Activated naive CD4-positive, alpha-beta T cell treated with anti-CD3 and anti-CD28 coated beads for 36 hours (primary cell): ENCODE measurements at places on chromosomes 11 and 22.

- no peak for DNase-seq
Measured at GRCh38 chr11:66580803-66581202, 12.1 kb downstream of the CCDC87 start.

DNA sequence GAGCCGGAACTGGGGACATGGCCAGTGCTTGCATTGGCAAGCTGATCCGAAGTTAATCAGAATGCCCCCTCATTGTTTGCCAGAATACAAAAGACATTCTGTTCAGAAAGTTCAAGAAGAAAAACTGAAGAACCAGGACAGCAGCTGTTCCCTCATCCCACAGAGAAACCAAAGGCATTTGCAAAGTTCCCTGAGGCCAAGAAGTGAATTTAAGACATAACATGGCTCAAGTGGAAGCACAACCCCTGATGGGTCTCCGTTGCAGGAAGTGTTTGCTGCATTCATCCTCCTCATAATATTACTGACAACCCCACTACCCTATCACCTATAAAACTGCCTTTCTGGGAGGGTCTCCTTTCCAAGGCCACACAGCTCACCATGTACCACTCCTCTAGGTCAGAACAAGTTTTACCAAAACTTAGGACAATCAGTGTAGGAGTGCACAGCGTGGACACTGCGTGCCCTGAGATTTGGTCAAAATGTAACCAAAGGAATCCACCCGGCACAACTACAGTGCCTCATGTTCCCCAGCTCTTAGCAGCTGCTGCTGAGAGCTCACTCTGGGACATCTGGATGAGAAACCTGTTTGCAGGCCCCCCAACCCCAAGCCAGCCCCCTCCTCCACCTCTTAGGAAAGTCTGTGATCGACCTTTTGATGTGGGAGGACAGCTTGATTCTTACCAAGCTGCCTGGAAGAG lies 101.6 kb upstream of the AKIP1 start:
- DNase-seq, result no peak

GRCh38 chr11:29389793-29390192 lies 627.0 kb downstream of the KCNA4 start:
- DNase-seq, result no peak

- no peak for DNase-seq
Measured at GRCh38 chr11:92224407-92225124, at the start of gene FAT3. Gene FAT3 (plus strand): TSS chr11:92224818. CDS start chr11:92352113, 127,295 bp downstream.

- no peak for DNase-seq
Measured at GRCh38 chr11:92152245-92152644, 72.4 kb upstream of the FAT3 start.

DNA sequence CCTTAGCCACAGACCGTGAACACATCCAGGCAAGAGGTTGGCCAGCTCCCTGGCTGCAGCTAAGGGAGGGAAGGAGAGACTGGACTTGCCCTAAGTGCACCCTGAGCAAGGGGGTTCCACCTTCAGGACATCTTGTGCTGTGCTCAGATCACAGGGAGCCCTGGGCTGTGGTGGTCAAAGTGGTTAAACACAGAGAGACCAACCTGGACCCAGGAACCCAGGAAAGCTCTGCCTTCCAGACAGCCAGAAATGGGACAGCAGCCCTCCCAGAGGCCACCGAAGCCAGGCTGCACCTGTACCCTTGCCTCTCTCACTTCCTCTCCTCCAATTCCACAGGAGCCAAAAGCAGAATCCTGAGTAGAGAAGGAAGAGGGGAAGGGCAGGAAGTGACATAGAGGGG lies 105.2 kb upstream of the TMEM45B start:
- DNase-seq, result no peak

GRCh38 chr22:48452766-48453165 lies 1374.9 kb downstream of the BRD1 start:
- no peak for DNase-seq

- peak; percentile 79 for DNase-seq
Measured at GRCh38 chr11:125941619-125942611, 3.9 kb upstream of the VSIG10L2 start.

DNA sequence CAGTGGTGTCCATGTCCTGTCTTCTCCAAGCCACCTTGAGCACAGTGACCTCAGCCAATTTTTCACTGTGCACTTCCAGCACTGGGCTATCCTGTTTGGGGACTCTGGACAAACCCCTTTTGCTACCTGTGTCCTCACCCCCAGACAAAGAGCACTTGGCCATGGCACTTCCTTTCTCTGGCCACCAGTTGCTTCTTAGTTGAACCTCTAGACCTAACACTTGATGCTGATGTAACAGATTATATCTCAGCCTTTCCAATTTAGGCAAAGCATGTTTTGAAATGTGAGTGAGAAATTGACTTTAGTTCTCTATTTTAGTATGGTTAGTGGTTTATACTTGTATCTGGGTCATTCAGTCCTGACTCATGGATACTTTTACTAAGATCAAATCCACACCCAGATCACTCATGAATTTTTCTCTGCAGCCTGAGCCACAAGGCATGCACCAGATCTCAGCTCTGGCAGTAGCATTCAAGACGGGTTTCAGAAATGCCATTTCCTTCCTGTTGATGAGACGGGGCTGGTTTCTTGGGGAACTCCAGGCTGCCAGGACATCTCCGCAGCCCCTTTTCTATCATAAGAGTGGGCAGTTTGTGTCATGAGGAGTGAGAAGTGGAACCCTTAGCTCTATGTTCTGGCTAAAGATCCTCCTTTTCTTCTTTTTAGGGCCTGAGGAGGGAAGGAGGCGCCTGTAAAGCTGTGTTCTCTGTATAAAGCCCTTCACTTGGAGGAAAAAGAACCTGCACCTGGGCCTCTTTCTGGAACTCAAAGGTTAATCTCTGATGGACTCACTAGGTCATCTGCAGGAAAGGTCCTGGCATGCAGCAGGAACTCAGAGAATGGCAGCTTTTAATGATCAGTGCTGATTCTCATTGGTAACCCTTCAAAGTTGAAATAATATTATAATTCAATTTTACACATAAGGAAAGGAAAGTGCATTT lies 185.6 kb upstream of the TENM4 start:
- DNase-seq, result no peak

DNA sequence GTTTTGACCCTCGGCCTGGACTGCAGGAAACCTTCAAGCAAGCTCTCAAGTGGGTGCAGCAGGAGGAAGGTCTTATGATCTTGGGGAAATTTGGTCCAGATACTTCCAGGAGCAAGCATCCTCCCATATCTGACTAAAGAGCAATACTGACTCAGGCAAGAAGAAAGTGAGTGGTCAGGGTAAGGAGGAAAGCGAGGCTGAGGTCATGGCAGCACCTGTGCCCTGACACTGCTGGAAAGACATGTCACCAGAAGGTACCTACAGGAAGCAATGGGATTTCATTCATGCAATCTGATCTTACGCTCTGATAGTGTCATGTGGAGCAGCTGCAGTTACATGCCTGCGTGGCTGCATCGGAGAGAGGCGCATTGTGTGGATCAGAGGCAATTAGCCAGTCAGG lies 6.5 kb upstream of the TOP3B start:
- DNase-seq, result no peak

DNA sequence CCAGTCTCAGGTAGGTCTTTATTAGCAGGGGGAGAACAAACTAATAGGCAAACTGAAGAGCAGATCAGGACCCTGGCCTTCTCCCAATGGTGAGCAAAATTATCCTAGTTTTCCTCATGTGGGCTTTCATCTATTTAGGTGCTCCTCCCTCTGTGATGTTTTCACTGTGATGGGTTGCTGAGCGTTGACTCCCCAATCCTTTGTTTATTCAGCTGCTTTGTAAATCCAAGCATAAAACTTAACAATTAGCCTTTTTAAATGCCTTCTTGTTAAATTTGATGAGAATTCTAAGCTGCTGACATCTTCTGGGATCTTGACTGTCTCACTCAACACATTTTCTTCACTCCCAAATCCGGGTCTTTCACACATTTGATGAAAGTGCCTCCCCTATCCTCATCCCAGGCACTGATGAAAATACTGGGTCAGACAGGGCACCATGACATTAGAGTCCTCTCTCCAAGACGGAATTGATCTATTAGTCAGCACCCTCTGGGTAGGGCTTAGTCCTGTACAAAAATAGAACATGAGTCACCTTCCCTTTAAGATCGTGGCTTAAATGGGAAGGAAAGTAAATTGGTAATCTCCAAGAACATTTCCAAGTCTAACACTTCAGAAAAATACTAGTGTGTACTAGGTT lies 199.3 kb upstream of the ISX start:
- DNase-seq, result no peak

DNA sequence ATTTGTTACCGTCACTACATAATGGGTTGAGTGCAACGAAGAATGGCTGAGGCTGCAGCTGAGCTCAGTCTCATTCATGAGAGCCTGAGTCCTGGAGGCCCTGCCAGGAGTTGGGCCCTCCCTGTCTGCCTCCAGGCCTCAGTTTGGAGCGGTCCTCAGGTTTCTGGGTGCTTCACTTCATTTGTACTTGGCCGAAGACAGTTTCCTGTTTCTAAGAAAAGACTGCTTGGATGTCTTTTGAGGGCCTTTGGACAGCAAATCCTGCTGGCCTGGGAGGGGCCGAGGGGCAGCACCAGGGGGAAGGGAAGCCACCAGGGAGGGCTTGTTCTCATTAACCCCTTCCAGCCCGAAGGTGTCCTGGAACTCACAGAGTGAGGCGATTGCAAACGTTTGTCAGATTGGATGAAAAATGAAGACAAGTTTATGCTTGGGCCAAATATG lies 163.1 kb downstream of the ETS1 start:
- no peak for DNase-seq

DNA sequence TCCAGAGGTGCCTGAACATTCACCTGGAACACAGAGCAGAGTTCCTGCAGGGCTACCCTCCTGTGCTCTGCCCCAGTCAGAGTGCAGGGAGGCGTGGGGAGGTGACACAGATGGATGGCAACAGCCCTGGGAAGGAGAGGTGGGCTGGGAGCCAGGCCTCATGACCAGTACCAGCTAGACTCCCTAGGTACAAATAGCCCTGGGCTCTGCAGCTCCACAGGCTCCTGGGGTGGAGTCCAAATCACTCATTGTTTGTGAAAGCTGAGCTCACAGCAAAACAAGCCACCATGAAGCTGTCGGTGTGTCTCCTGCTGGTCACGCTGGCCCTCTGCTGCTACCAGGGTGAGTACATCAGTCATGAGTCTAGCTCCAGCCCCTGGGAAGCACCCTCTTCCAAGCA lies at the start of gene SCGB1D2:
Gene SCGB1D2 (plus strand): TSS at position 219 of the 400 bp plus-strand sequence. CDS start 69 bp downstream, at position 288.
- DNase-seq, result no peak

DNA sequence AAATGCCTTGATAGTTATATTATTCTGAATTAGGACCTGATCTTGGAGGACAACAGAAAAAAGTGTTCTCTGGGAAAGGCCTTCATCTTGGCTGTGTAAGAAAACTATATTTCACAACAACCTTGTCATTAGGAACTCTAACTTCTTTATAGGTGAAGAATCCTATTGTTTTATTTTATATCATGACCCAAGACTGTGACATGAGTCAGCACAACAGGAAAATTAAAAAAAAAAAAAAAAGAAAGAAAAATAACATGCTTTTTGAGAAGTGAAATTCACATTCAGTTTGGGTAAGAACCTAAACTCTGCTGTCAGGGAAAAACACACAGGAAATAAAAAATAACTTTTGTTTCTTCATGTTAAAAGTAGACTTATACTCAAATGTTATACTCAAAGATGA lies 11.7 kb upstream of the FOLR2 start:
- no peak for DNase-seq

DNA sequence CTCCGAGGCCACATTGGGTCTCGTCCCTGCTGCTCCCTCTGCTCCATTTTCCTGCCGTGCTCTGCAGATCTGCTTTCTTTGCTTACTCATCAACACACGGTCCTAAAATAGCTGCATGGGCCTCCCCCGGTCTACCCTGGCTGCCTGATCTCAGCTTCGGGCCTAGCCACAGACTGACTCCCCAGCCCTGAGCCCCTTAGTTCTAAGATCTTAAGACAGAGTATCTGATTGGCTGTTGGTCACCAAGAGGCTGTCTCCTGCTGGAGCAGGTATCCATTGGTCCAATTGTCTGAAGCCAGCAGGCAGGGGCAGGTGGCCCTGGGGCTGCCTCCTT lies 53.7 kb upstream of the NECTIN1 start:
- DNase-seq, result no peak

DNA sequence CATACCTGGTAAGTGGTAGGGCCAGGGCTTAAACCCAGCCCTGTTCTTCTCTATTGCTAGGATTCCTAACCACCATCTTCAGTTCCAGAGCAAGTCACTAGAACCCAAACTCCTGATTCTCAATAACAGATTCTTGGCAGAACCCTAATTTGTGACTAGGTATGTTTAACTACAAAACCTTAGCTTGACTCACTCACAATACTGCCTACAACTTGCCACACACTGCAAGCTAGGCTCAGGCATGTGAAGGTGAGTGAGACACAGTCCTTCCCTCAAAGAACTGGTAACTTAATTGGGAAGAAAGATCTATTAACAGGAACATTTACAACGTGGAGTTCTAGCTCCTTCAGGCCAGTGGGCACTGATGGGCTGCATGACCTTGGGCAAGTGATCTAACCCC lies 14.5 kb upstream of the AMOTL1 start:
- DNase-seq, result no peak

GRCh38 chr11:6565325-6565724 lies 38.1 kb downstream of the RRP8 start:
- no peak for DNase-seq

- DNase-seq, result no peak
Measured at GRCh38 chr11:3627291-3627690, 14.5 kb downstream of the ART5 start.

DNA sequence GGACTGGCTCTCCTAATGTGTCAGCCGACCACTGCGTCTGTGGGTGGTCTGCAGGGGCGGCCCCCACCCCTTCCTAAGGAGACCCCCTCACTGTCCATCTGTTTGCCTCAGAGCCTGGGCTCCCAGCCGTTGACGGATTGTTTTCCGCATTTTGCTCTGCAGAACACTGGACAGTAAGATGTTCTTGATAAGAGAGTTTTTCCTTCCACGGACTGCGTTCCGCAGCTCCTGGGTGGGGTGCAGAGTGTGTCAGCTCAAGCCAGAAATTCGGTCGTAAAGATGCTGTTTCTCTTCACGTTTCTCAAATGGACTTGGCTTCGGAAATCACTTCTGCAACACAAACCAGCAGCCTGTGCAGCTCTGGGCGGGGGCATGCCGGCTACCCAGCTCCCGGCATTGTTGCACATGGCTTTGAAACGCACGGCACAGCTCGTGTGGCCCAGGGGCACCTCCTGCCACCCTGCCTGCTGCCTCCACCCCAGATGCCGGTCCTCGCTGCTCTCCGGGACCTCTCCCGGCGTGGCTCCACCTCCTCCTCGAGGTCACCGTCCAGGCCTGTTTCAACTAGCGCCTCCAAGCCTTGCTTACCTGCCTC lies 2.9 kb upstream of the MRGPRG start:
- DNase-seq, result no peak

- no peak for DNase-seq
Measured at GRCh38 chr22:42934338-42934737, 77.3 kb upstream of the ARFGAP3 start.

DNA sequence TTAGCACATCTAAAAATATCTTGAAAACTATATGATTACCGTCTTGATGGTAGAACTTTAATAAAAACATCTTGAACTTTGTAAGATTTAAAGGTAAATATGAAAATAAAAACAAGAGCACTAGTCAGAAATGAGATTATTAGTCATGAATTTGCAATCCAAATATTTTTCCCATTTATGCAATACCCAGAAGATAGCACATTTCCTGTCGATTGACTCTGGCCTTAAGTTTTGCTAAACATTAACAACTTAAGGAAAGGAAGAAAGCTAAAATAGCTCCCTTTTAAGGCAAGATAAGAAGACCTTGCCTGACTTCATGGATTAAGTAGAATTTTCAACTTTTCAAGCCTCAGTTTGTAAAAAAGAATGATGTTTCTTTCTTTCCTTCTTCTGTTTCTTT lies 1374.7 kb upstream of the RAG2 start:
- DNase-seq, result no peak

GRCh38 chr11:35207471-35208403 lies 68.8 kb downstream of the CD44 start:
- DNase-seq, result no peak
